Foreskin fibroblast (primary cell): ENCODE measurements at places on chromosomes 6 and 20.
A peak's percentile ranks its signal among the peaks of the same experiment; 100 is the strongest.

- no peak for DNase-seq
Measured at GRCh38 chr6:61833176-61833755, 452.8 kb downstream of the KHDRBS2 start.

DNA sequence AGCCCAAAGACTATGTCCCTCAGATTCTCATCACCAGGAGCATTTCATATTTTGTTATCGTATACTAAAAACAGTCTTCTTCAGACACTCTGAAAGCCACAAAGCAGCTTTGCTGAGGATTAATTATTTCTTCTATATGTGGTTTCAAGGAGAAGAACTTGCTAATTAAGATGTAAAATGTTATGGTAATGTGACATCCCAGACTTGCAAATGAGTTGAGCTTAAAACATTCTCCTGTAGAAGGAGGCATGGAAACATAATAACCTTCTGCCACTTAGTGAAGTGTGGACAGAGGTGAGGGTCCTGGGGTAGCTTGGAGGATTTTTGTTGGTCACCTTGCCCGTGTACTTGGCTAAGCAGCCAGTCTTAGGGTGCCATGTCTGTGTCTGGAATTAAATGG, 16.7 kb upstream of the MAPRE1 start:
- DNase-seq = no peak

DNA sequence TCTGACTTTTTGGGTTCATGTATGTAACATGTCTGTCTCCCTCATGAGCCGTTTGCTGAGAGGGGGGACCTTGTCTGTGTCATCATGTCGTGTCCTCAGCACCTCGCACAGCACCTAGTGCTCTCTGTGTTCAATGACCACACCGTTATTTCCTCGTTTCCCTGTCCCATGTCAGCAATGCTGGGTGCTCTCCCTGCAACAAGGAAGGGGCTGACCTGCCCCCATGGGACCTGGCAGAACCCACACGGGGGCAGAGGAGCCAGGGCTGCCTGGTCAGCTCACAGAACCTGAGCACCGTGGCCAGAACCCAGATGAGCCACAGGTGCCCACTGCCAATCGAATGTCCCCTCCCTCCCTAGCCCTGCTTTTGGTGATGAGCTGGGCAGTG, 7.3 kb downstream of the ADA start:
- no peak for DNase-seq

- peak; percentile 8 for DNase-seq
Measured at GRCh38 chr20:52047811-52048764, 143.5 kb downstream of the ZFP64 start.

GRCh38 chr6:143357152-143357551, 93.3 kb downstream of the ADAT2 start:
- DNase-seq = no peak

- DNase-seq = no peak
Measured at GRCh38 chr6:167997642-167998041, at the start of gene KIF25. TSS of gene KIF25 (plus strand) at chr6:167997671. CDS start at chr6:168029586, 31,915 bp downstream.

DNA sequence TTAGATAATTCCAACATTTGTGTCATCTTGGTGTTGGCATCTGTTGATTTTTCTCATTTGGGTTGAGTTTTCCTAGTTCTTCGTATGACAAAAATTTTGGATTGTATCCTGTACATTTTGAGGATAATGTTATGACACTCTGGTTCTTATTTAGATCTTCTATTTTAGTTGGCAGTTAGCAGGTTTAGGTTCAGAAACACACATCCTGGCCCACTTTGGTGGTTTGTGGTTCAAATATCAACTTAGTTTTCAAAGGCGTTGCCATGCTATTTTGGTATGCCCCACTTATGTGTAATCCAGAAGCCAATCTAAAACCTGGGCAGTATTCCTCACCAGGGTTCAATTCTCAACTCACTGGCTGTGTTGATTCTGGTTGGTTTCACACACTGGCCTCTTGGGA, 68.2 kb downstream of the NOX3 start:
- no peak for DNase-seq

DNA sequence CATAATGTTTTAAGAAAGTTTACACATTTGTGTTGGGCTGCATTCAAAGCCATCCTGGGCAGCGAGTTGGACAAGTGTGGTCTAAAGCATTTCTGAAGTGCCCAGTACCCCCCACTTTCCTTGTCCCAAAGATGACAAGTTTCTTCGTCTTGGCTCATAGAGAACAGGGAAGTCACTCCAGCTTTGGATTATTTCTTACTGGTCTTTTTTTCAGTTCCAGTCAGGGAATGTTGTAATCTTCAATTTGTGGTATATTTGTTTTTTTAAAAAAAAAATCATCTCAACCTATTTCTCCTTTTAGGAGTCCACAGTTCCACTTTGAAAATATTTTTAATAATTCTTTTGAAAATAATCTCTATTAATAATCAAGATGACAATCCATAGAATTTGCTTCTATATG, 34.0 kb downstream of the SLX4IP start:
- no peak for DNase-seq

GRCh38 chr6:44062105-44062770, 65.0 kb downstream of the MRPL14 start:
- no peak for DNase-seq

DNA sequence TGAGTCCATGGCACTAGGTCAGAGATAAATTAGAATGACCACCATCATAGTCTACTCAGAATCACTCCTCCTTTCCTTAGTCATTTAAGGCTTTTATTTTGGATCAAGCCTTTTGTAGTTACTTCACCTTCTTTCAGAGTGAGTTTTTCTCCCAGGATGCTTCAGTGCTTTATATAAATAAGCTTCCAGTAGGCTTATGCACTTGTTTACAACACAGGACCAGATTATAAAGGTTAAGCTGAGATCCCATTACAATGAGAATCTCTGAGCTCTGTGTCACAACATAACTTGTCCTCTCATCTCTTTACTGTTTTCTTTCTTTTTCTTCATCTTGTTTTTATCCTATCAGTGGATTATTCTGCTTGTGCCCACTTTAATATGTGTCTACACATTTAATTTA, 47.9 kb downstream of the CEP57L1 start:
- no peak for DNase-seq

- peak; percentile 96 for DNase-seq
Measured at GRCh38 chr6:134422426-134423231, 104.7 kb upstream of the SGK1 start.

DNA sequence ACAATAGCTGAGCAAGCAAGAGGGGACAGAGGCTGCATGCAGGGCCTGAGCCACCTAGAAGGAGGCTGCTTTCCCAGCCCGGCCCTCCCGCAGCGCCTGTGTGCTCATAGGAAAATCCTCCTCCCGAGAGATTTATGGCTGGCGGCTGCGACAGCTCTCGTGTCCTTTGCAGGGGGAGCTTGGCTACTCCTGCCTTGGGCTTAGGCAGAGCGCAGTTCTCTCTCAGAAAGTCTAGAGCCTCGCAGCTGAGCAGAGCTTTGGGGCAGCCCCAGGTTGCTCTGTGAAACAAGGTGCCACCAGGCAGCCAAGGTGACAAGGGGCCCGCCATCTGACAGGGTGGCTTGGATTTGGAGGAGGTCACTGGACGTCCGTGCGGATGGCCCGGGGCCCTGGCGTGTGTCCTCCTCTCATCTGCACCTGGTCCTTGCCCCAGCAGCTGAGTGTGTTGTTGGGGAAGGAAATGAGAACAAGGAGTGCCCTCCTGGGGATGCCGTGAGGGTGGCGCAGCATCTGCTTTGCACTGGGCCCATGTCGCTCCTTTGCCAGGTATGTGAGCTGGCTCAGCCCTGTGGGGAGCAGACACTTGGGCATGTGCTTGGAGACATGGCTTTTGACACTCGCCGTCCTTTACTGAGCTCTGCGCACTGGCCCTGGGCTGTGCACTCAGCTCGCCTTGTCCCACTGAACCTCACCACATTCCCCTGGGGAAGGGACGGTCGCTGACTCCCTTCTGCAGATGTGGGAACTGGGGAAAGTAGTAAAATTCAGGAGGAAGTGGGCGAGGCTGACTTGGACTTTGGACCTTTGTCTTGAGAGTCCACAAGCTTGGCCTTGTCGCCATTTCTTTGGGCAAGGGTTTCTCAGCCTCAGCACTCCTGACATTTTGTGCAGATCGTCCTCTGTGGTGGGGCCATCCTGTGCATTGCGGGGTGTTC, 41.9 kb downstream of the EDN3 start:
- DNase-seq = no peak
